ENCODE measurements at places on chromosomes 2 and 18.

DNA sequence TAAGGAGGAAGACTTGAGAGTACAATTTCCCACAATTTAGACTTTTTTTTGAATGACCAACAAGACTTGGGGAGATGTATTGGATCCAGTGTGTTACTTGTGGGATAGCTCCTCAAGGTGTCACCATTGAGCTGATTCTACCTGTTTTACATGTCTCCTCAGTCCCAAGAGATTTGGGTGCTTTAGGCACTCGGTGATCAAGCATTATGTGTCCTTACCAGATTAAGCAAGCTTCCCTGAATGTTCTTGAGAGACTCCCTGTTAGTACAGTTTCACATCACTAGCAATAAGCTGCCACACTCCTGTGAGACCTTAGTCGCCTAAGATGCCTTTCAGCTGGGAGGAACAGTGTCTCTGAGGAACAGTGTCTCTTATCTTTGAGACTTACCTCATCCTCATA, 384.3 kb upstream of the SYT4 start:
- DNase-seq = no peak

GRCh38 chr18:36298126-36298741, 721 bp downstream of the FHOD3 start:
- peak; percentile 17 for DNase-seq

- no peak for DNase-seq
These were observed 125.8 kb downstream of the MGAT5 start for GRCh38 chr2:134379722-134380121.

GRCh38 chr2:157845081-157845480, 31.0 kb downstream of the ACVR1 start:
- DNase-seq = no peak

GRCh38 chr18:50410894-50411293, 36.0 kb downstream of the SKA1 start:
- no peak for DNase-seq

DNA sequence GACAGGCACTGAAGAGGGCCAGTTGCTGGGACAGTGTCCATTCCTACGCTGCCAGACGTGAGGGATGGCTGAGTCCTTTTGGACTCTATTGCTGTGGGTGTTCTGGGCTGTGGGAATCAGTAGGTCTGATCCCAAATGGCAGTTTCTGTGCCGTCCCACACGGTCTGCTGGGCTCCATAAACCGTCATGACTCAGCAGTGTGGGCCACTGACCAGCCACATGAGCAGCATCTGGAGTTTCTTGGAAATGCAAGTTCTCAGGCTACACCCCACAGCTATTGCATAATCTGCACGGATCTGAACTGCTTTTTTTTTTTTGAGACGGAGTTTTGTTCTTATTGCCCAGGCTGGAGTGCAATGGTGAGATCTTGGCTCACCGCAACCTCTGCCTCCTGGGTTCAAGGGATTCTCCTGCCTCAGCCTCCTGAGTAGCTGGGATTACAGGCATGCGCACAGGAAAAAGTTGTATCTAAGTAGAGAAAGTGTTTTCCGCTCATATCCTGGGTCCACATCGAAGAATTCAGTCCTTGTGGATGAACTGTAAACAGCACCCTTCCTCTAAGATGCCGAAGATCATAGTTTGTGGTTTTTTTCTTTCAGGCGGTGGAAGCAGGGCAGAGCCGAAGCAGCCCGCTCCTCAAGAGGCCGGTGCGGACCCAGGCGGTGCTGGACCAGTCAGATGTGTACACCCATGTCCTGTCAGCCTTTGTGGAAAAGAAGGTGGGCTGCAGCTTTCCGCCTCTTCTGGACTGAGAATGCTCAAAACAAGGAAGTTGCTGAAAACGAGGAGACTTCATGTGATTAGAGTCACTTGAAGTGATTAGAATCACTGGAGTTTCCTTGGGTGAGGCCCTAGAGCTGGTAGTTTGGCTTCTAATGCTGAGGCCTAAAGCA, 25.5 kb downstream of the RMC1 start:
- DNase-seq = no peak

GRCh38 chr2:25576596-25576995, 96.8 kb downstream of the DTNB start:
- DNase-seq = no peak

DNA sequence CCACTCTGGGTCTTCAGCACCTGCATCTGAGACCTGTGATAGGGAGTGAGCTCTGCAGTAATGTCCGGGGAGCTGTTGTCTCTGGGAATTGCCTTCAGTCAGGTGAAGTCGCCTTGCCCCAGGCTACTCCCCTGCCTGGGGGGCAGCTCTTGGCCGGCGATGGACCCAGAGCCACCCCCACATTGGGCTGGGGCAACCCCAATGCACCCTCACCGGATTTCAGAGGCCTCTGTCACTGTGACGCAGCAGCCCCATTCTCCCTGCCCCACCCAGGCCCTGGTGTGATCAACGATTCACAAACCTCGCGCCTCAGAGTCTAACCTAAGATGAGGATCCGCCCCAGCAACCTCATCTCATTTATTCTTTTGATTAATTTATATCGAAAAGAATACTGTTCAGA, 303.6 kb downstream of the NDUFA10 start:
- DNase-seq = no peak

GRCh38 chr2:187586011-187586641, 31.9 kb upstream of the TFPI start:
- no peak for DNase-seq

GRCh38 chr2:28451793-28452533, 43.9 kb upstream of the PLB1 start:
- no peak for DNase-seq

DNA sequence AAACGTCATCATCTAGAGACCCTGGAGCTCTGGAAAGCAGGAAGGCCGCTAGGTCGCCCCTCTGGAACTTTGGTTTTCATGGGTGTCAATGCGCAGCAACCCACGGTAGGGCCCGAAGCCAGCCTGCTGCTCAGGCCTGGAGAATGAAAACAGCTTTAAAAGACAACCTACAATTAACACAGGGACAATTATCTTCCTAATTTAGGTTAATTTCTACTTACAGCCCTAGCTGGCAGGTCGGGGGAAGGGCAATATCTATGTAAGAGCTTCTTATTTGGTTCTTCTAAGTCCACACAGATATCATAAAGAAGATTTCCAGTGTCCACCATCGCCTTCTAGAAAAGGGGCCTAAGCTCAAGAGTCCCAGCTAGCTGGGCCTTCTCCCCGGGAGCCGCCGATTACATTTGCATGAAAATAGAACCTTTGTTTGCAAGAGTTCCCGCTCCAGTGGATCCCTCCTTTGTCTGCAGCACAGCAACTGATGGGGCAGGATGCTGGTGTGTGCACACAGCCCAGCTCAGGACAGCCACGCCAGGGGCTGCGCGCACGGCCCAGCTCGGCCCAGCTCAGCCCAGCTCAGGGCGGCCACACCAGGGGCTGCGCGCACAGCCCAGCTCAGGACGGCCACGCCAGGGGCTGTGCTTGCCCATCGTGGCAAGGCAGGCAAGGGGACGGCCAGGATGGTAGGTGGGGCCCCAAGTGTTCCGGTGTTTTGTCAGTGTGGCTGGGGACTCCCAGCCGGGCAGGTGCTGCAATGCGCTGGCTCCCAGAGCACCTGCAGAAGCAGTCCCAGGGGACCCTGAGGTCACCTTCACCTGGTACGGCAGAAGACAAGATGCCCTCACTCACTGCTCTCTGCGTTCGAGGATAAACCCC, 109.1 kb downstream of the HDAC4 start:
- peak; percentile 67 for DNase-seq

DNA sequence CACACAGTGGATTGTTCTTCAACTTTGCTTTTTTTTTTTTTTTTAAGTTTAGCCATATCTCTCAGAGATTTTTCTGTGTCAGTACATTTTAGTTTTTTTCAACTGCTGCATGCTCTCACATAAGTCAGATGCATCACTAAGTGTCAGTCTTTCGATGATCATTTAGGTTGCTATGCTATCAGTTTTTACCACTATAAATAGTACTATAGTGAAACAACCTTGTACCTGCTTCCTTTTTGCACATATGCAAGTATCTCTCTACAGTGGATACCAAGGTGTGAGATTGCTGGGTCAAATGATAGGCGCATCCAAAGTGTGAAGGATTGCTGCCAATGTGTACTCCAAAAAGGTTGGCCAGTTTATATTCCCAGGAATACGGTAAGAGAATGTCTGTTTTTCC, 33.5 kb upstream of the MAP4K3 start:
- DNase-seq = no peak

DNA sequence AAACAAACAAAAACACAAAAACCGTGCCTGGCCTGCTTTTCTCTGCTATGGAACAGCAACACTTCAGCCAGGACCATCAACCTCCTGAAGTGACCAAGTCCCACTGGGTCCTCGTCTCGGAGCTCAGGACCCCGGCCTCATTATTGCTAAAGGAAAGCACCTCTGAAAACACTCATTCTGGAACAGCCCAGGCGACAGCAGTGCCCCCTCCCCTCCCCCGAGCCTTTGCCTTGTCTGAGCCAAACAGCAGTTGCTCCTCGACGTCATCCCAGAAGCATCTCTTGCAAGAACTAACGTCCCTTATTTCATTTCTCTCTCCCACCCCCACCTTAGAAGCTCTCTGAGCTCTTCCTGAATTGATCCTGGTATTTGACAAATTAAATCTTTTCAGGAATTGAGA, 27.4 kb downstream of the APCDD1 start:
- DNase-seq = no peak

GRCh38 chr2:43427032-43427424, 168.8 kb downstream of the THADA start:
- no peak for DNase-seq

DNA sequence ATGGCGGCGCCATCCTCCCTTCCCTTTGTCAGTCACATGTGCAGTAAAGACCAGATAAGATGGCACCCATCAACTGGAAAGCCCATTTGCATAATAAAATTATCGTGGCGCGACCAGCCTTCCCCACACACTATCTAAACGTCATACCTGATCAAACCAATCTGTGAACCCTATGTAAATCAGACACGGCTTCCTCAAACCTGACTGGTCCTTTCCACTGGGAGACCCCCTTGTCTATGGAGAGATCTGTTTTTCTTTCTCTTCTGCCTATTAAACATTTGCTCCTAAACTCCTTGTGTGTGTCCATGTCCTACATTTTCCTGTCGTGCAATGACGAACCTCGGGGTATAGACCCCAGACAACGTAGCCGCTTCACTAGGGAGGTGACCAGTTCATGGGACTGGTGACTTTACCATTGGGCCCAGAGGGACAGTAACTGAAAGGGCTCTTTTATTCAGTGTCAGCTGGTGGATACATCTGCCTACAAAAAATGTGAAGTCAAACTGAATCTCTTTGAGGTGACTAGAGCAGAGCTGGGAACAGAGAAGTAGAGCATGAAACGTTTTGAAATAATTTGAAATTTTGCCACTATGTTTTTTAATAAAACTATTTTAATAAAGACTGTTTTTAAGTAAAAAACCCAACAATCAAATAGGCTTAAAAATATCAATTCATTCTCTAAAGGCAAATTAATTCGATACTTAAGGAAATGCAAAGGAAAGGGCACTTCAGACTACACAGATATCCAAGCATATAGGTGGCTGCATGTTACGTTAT, 87.5 kb downstream of the SOCS6 start:
- no peak for DNase-seq

DNA sequence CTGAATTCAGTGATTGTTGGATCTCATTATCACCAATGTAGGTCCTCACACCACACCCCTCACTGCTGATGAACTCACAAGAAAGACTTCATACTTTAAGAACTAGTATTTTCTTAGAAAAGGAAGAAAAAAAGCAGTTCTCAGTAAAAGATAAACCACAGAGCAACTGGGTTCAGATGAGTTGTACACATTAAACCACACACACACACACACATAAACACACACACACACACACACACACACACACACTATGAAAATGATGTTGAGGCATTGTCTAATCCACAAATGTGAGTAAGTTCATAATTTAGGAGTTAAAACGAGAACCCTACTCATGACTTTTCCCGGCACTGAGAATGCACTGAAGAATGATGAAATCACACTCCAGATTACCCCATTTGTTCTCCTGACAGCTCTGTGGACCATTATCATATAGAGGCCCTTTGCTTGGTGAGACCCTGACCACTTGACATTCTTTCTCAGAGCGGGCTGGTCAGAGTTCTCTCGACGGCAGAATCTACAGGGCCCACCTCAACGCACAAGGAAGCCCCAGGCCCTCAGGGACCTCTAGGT, 106.2 kb downstream of the BCL2 start:
- DNase-seq = no peak

DNA sequence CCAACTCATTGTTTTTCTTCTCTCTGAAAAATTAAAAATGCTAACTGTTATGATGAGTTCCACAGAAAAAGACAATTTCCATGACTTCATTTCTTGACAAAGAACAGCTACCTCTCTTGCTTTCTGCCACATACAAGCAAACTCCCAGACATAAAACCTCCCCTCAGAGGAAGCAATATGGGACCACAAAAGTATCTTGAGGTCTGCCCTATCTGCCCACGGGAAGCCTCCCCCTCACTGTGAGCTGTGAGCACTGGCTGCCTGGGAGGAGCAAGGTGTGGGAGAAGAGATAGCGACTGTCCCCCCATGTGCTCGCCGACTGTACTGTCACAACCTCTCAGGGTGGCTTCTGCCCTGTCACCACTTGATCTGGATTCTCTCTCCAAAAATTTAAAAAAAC, 69.7 kb upstream of the NRP2 start:
- no peak for DNase-seq

GRCh38 chr18:55381277-55381676, 206.7 kb downstream of the TCF4 start:
- DNase-seq = no peak

- no peak for DNase-seq
These were observed 151.3 kb upstream of the PELI1 start for GRCh38 chr2:64295326-64296139.

- no peak for DNase-seq
These were observed 447.7 kb downstream of the NRXN1 start for GRCh38 chr2:50584185-50584584.

- no peak for DNase-seq
These were observed 39.6 kb downstream of the HDHD2 start for GRCh38 chr18:47110492-47111274.
